Stimulated activated CD4-positive, alpha-beta T cell treated with anti-CD3 and anti-CD28 coated beads, Interleukin-15, amount 100 ng/mL, for 1 hour (primary cell): ENCODE measurements at places on chromosomes 2 and 18.

GRCh38 chr18:66264130-66264529 lies 339.8 kb downstream of the CDH19 start:
- no peak for DNase-seq

DNA sequence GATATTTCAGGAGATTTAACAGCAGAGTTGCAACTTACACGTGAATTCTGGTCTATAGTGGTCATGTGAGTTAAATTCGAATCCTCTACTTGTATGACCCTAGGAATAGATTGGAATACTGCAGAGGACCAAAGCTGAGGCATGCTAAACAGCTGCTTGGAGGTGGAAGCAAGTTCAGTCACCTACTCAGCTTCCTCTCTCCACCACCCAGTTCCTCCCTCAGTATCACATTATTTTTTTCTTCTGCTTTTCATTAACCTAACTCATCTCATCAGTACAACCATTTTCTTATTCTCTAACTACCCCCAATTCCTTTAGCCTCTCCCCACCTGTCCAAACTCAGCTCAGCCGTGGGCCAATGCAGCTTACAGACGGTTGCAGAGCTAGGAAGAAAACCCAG lies 385.5 kb downstream of the SETBP1 start:
- no peak for DNase-seq

DNA sequence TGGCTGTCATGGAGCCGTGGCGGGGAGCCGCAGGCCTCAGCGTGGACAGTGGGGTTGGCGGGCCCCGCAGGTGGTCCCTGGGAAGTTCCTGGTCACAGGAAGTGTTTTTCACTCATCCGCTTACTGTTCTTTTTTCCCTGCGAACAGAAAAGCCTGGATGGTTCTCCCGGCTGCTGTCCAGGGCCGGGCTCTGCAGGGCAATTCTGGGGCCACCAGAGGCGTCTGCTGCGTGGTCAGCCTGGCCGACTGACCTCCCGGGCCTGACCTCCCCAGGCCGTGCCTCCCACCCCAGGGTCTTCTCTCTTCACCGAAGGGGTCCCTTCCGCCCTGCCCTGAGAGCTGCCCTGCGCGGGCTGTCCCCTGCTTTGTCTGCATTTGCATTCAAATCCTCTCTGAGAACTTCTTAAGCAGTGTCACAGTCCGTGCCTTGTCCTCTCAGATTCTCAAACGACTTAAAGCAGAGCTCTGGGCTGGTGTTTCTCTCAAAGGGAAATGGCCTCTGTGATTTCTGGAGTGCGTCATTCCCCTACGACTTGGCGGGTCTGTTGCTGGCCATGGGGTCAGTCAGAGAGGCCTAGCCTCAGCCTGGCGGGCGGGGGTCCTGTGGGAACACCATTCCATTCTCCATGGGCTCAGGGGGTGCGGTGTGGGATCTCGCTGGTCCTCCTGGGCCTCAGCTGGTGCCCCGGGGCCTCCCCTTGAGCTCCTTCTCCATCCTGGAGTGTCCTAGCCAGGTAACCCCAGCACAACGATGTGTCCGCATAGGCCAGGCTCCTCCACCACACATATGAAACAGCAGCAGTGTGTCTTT lies 38.3 kb downstream of the KLHL29 start:
- DNase-seq: no peak

GRCh38 chr18:59047321-59048047 lies 92.2 kb upstream of the SEC11C start:
- DNase-seq: no peak

DNA sequence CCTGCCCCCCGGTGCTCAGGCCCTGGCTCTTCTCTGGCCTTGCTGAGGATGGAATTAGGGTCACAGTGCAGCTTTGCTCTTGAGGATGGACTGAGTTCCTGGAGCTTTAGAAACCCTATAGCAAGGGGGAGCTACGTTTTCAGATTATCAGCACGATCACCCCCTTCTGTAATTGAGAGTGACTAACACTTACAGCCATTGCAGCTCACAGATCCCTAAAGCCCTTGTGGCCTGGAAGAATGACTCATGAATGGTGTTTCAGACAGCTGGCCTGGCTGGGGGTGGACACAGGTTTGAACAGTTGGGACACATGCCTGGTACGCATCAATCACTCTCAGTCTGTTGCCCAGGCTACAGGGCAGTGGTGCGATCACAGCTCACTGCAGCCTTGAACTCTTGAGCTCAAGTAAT lies 79.7 kb upstream of the IGFBP5 start:
- no peak for DNase-seq
